Ecto neural progenitor cell (in vitro differentiated cells): ENCODE measurements at places on chromosomes 2 and 18.

- DNase-seq: no peak
Measured at GRCh38 chr2:43340066-43340465, 113.7 kb upstream of the ZFP36L2 start.

DNA sequence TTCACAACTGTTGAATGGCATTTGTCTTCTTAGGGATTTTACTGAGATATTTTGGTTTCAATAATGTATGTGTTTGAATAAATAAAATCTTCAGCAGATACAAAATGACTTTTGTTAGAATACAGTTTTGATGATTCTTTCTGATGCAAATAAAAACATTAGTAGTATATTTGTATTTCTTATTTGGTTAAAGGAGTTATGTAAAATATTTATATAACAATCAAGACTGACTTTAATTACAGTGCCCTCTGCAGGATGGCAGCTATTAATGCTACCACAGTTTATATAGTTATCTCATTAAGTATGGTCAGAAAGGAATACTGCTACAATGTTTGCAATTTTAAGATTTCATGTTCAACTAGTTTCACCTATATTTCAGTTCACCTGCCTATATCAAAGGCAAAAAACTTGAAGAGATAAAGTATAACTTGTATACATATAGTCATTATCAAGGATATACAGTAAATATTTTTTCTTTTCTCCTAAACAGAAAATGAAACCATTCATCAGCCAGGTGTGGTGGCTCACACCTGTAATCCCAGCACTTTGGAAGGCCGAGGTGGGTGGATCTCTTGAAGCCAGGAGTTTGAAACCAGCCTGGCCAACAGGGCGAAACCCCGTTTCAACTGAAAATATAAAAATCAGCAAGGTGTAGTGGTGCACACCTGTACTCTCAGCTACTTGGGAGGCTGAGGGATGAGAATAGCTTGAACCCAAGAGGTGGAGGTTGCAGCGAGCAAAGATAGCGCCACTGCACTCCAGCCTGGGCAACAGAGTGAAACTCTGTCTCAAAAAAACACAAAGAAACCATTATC lies 19.8 kb downstream of the ARL5A start:
- no peak for DNase-seq

- DNase-seq: no peak
Measured at GRCh38 chr18:63881851-63882250, 5.7 kb upstream of the SERPINB2 start.

- DNase-seq: no peak
Measured at GRCh38 chr2:102082571-102083392, 59.8 kb upstream of the IL1R1 start.

DNA sequence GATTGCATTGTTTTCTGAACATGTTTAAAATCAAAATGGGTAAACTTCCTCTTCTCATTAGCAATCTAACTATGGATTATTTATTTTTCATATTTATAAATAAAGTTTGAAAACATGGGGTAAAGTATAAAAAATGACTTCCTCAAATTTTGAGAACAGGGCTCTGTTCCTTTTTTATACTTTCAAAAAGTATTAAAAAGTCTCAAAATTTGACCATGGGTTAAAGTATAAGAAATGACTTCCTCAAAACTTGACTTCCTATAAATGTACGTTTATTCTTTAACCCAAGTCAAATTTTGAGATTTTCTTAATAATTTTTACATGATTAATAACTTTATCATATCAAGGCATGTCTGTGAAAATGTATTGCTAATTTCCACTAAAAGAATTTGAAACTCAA lies 512.4 kb downstream of the GALR1 start:
- DNase-seq: no peak

GRCh38 chr2:54610700-54611099 lies 112.8 kb upstream of the EML6 start:
- DNase-seq: no peak

- no peak for DNase-seq
Measured at GRCh38 chr2:41400088-41400665, 647.6 kb upstream of the PKDCC start.

DNA sequence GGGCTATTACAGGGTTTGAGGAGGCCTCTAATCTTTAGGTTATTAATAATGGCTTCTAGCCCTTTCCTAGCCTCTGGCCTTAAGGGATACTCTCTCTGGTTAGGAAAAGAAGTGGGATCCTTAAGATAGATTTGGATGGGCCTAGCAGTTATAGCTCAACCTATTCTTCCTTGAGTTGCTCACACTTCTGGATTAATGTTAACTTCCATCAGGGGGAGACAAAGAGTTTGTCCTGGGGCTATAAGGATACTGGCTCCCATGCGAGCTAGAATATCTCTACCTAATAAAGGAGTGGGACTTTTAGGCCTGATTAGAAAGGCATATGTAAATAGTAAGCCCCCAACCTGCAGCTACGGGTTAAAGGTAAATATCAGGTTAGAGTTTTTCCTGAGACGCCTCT lies 14.3 kb upstream of the PTH2R start:
- DNase-seq: no peak

- no peak for DNase-seq
Measured at GRCh38 chr2:146527166-146527565, 1317.7 kb upstream of the ACVR2A start.

- no peak for DNase-seq
Measured at GRCh38 chr2:138654146-138654545, 126.0 kb downstream of the NXPH2 start.

- no peak for DNase-seq
Measured at GRCh38 chr2:100257939-100258338, 64.4 kb downstream of the LONRF2 start.
